Stimulated activated CD8-positive, alpha-beta memory T cell treated with anti-CD3 and anti-CD28 coated beads, Interleukin-2, amount 100 ng/mL, for 1 hour (primary cell): ENCODE measurements at places on chromosomes 11 and 22.

DNA sequence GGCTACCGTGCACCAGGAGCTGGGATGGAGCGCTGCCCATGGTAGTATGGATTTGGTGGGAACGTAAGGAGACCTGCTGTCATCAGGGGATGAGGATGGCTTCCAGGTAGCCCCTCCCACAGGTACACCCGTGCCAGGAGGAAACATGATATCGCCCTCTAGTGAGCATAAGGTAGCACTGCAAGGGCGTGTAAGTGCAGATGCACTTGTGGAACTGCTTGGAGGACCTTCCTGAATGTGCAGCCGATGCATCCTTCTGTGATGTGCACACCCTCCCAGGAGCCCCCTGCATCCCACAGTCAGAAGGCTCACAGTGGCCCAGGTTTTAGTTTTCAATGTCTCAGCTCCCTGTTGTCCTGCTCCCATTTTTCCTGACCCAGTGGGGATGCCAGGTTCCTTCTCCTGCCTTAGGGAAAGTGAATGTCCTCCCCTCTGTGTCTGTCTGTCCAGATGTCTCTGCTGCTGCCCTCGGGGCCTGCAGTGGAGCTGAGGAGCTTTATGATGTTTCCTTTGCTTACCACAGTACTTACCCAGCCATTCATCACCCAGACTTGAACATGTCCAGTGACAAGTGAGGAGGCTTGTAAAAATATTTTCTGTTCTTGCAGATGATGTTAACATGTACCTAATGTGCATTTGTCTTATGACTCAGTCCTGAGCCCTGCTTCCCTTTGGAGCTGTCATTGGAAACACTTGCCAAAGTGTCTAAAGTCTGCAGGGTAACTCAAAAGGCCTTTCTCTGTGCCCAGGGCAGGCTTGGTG is 49.2 kb downstream of the DBX1 start:
- DNase-seq: no peak

DNA sequence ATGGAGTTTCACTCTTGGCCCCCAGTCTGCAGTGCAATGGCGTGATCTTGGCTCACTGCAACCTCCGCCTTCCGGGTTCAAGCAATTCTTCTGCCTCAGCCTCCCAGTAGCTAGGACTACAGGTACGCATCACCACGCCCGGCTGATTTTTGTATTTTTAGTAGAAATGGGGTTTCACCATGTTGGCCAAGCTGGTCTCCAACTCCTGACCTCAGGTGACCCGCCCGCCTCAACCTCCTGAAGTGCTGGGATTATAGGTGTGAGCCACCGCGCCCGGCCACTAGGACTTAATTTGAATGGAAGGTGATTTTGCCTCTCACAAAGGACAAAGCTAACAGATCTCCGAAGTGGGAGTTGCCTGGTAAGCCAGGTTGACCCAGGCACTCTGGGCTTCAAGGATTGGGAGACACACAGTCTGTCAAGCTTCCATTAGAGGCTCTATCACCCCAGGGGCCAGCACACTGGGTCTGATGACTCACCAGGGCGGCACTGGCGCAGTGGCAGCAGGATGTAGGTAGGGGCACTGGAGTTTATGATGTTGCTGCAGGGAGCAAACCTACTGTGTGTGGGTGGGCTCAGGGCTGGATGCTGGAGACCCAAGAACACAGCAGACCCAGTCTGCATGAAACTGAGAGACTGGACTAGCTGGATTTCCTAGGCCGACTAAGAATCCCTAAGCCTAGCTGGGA is 17.8 kb upstream of the KCTD14 start:
- DNase-seq: no peak

DNA sequence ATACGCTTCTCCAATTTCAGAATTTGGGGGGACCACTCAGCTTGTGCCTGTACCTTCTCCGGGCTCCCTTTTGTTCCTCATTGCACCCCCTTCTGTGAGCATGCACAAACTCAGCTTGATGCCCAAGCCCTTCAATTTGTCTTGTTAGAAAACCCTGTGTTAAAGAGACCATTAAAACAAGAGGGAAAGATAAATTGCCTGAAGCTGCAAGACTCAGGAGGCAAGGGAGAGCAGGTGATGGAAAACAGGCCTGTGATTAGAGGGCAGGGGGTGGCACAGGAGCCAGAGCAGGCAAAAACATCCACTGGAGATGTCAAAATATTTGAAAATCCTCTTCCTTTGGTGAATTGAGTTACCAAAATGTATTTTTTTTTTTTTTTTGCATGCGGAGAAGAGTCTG is 121.7 kb downstream of the MIAT start:
- DNase-seq: no peak

- DNase-seq: no peak
Measured at GRCh38 chr11:88158081-88158480, 17.2 kb downstream of the RAB38 start.

DNA sequence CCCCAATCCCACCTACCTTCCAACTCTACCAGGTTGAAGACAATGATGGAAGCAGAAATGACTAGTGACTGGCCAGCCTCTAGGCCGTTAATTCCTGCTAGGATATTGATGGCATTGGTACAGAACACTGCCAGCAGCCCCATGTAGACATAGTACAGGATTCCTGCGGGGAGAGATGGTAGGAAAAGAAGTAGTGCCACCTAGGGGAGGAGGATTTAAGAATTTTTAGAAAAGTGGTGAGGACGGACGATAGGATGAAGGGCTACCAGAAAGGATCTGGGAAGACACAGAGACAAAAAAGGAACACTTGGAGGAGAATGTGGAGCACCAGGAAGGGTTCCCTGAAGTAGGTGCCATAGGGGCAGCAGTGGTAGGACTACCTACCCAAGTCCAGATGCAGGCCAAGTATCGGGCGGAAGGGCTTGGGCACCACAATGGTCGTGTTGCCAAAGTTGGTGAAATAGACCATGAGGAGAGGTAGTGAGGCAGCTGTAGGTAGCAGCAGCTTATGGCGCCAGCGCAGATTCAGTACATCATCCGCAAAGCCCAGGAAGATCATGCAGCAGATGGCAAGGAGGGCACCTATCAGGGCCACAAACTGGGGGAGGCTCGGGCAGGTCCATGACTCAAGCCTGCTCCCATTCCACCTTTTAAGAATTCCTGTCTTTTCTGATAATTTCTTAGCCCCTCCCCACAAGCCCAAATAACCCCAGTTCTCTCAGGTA is 1.2 kb downstream of the DPAGT1 start:
- no peak for DNase-seq

DNA sequence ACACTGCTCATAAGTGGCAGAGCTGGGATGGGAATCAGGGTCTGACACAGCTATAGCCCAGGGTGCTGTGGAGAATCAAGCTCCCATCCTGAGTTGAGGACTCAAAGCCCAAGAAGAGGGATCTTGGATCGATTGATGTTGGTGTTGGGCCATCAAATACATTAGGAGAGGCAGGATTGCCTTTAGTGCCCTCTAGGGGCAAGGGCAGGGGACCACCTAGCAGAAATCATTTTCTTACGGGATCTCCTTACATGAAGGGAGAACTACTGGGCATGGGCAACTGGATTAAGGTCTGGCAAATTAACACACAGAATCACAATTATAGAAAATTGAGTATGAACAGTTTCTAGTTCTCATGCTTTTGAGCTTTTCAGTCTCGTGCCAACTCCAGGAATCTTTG is 24.9 kb upstream of the EMSY start:
- DNase-seq: peak; percentile 1

DNA sequence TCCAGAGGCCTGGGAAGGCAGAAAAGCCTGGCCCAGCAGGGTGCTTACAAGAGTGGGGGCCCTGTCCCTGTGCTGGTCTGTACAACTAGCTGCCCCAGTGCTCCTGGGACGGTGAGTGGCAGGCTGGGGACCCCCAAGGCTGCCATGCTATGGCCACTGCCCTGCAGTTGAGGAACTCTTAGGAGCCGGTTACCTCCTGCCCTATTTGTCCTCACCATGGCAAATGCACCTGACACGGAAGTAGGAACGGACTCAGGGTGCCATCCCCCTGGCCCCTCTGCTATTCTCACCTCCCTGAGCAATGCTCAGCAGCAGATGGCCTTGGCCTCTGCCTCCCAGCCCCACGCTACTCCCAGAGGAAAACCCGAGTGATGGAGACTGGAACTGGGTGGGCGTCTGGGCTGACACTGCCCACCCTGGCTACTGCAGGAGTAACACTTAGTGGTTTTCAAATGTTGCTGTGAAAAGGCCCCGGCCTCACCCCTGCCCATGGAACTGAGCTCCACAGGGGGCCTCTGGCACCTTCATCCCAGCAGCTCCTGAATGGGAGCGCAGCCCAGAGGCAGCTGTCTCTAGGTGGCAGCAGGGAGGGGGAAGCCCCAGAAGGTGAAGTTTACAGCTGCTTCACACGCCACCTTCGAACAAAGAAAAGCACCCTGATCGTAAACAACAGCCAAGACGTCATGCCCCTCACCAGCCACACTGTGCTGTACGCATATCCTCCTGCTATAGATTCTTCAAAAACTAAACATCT is 105.3 kb downstream of the CTTN start:
- DNase-seq: no peak

- no peak for DNase-seq
Measured at GRCh38 chr22:37925767-37926166, 19.7 kb downstream of the MICALL1 start.

- no peak for DNase-seq
Measured at GRCh38 chr22:35464399-35464798, 64.5 kb downstream of the MCM5 start.

- no peak for DNase-seq
Measured at GRCh38 chr11:16049611-16050010, 306.7 kb downstream of the SOX6 start.

DNA sequence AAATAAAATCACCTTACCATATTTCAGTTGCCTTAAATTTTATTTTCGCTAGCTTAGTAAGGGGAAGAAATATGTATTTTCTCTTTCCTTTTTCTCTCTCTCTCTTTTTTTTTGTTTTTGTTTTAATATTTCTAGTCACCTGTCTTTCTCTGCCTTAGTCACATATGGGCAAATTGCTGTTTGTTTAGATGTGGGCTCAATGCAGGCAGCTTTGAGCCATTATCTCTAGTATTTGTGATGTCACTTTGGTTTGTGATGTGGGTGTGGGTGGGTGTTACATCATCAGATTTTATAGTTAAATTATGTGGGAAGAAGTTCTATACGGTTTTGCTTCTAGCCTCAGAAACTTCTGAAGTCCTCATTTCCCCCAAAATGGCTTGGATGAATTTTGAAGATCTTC is at the start of gene C22orf31:
Gene C22orf31, minus strand, starts transcription at position 59 of the 400 bp plus-strand sequence. Its CDS starts 39 bp downstream, at position 20.
- no peak for DNase-seq

DNA sequence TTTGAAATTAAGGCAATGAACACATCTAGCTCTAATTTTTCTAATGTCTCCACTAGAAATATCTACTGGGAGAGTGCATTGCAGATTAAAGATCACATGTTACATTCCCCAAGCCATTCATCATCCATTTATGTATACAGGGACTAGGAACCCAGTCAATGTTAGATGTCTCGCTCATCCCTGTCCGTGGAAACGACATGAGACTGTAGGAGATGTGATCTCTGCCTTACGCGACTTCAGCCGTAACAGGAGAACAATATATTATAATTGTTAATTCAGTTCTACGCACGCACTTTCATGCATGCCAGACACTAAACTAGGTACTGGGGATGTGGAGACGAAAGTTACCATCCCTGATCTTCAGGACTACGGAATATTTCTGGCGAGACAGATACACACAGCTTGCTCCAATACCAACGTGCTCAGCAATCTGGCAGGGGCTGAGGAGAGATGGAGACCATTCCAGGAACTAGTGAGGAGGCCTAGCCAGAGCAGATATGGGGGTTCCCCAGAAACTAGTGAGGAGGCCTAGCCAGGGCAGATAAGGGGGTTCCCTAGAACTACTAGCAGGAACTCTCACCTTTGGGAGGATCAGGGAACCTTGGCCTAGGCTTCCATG is 706 bp downstream of the DCPS start:
- DNase-seq: no peak

DNA sequence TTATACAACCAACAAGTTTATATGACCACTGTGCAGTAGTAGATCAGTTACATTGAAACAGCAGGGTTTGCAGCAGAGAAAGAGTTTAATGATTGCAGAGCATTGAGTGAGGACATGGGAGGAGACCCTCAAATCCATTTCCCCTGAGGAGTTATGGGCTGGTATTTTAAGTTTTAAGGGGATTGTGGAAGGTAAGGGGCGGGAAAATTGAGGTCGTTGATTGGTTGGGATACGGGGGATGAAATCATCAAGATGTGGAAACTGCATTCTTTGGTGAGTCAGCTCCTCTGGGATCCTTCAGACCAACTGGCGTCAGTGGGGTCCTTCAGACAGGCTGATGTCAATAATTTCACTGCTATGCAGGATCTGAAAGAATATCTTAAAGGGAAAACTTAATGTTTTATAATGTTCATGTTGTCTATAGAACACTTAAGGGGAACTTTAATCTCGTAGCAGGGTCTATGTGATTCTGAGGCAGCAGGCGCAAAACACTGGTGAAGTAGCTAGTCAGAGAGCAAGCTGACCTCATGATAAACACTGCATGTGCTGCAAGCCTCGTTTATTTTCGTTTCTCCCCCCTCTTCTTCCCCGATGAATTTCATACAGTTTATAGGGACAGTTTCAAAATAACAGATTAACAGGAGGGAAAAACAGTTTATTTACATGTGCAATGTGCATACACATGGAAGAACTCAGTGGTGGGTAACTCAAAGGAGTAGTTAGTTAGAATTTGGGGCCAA is 17.4 kb upstream of the BACE1-AS start:
- no peak for DNase-seq

DNA sequence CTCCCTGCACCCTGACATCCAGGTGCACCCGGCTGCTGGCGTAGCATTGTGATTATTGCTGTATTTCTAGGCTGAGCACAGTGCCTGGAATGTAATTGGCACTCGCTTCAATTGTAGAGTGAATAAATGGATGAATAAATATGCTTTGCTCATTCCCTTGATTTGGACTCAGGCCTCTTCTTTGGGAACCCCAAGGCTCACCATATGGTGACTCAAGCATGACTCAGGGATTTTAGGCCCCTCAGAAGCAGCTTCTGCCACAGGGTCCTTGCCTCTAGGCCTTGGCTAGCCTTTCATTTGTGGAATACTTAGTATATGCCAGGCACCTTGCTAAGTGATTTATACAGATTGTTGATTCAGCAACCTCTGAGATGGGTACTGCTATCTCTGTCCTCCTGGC is 78.9 kb downstream of the GRIK4 start:
- no peak for DNase-seq

DNA sequence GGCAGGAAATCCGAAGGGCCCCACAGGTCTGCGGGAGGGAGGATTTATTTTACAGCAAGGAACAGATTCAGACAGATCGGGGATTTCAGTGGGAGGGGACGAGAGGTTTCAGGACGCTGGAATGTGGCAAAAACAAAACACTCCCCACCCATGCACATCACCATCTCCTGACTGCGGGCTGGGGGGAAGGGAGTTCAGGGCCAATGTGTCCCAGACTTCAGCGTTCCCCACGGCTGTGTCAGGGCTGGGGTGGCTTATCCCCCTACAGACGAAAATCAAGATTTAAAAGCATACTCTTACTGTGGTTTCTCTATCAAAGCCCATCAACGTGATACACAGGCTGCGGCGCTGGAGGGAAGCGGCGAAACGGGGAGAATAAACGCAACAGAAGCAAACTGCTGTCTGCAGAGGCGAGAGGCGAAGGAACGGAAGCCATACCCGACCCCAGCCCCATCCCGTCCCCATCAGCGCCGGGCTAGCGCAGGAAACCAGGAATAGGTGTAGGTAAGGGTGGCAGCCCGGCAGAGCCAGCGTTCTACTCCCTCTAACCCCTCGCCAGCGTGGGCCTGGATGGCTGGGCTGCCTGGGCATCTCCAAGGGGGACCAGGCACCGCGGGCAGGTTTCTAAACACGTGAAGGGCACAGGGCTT is 2.7 kb downstream of the TENM4 start:
- no peak for DNase-seq

GRCh38 chr11:132361011-132361550 is 990.7 kb downstream of the NTM start:
- DNase-seq: no peak

- DNase-seq: no peak
Measured at GRCh38 chr11:110128161-110128560, 35.0 kb downstream of the ZC3H12C start.
